ENCODE measurements at places on chromosomes 7 and 10.

DNA sequence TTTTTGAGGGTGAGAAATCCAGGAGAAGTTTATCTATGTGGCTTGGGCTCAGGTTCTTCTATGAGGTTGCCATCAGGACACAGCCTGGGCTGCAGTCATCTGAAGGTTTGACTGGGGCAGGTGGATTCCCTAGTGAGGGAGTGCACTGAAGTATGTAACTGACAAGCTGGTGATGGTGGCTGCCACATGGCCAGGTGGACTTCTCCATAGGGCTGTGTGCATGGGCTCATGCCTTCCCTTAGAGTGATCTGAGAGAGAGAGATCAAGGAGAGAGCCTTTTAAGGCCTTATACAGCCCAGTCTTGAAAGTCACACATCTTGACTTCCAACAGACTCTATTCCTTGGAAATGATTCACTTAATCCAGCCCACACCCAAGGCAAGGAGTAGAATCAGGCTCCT lies 266.6 kb upstream of the PITRM1 start:
- peaks cover 9% of the 10 kb centered on the region for H3K27me3 ChIP-seq
- H3K4me1 ChIP-seq, result peaks cover 8% of the 10 kb centered on the region
- DNase-seq, result no peak
- H3K4me3 ChIP-seq, result no peak overlapping the region
- no peak overlapping the region for H3K27ac ChIP-seq

- DNase-seq, result no peak
- H3K4me1 ChIP-seq, result peaks cover 9% of the 10 kb centered on the region
- no peak overlapping the region for H3K4me3 ChIP-seq
- peaks cover 13% of the 10 kb centered on the region for H3K27me3 ChIP-seq
- no peak overlapping the region for H3K27ac ChIP-seq
Measured at GRCh38 chr10:116490028-116490662, 55.6 kb upstream of the PNLIP start.

DNA sequence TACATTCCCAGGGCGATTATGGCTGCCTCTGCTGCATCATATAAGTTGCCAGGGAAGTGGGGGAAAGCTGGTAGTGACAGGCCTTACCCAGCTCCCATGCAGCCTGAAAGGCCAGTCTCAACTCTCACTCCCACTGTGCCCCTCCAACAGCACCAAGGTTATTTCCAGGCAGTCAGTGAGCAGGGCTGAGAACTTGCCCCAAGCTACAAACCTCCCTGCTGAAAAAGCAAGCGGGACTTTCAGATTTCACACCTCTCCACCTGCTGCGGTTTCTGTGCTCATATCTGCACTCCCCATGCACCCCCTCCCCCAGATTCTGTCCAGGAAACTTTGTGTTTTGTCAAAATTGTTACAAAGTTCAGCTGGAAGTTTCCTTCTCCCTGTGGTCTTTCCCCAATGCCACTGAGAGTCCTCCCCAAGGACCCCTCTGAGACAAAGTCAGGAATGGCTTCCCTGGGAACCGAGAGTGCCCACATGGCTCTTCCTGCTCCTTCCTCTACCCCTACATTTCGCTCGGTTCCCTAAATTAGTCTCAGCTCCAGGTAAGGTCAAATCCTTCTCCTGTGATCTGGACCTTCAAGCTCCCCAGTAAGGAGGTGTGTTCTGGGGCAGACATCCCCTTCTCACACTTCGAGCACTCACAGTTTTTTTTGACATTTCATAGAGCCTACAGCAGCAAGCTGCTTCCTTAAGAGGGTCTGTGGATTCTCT lies 25.3 kb upstream of the WNT2 start:
- H3K4me3 ChIP-seq, result no peak overlapping the region
- DNase-seq, result no peak
- H3K36me3 ChIP-seq, result peaks cover 15% of the 10 kb centered on the region
- H3K27ac ChIP-seq, result no peak overlapping the region
- H3K4me1 ChIP-seq, result peaks cover 39% of the 10 kb centered on the region

- H3K27ac ChIP-seq, result no peak overlapping the region
- no peak for DNase-seq
- H3K4me1 ChIP-seq, result no peaks in the 10 kb centered on the region
- no peaks in the 10 kb centered on the region for H3K27me3 ChIP-seq
- H3K4me3 ChIP-seq, result no peak overlapping the region
Measured at GRCh38 chr7:108484137-108484536, 27.9 kb upstream of the NRCAM start.

GRCh38 chr10:100339236-100339635 lies 7.8 kb upstream of the SCD start:
- no peaks in the 10 kb centered on the region for H3K27me3 ChIP-seq
- no peak overlapping the region for H3K4me3 ChIP-seq
- no peak for DNase-seq
- H3K36me3 ChIP-seq, result no peaks in the 10 kb centered on the region

DNA sequence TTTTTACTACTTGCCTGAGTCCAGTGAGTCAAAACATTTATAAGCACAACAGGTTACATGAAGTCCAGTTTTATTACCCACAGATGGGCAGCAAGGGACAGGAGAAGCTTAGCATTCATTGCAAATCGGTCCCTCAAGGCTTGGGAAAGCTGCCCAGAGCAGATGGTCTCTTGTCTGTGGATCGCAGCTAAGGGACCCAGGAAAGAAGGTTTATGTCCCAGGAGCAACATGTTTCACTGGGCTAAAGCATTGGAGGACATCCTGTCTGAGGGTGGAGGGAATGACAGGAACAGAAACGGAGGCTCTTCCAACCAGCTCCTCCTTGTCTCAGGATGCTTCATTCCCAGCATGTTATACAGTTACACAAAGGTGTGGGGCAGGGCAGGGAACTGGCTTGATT lies 39.3 kb downstream of the TRIM24 start:
- no peak overlapping the region for H3K4me3 ChIP-seq
- H3K36me3 ChIP-seq, result peaks cover 72% of the 10 kb centered on the region
- no peaks in the 10 kb centered on the region for H3K4me1 ChIP-seq
- no peaks in the 10 kb centered on the region for H3K27me3 ChIP-seq

DNA sequence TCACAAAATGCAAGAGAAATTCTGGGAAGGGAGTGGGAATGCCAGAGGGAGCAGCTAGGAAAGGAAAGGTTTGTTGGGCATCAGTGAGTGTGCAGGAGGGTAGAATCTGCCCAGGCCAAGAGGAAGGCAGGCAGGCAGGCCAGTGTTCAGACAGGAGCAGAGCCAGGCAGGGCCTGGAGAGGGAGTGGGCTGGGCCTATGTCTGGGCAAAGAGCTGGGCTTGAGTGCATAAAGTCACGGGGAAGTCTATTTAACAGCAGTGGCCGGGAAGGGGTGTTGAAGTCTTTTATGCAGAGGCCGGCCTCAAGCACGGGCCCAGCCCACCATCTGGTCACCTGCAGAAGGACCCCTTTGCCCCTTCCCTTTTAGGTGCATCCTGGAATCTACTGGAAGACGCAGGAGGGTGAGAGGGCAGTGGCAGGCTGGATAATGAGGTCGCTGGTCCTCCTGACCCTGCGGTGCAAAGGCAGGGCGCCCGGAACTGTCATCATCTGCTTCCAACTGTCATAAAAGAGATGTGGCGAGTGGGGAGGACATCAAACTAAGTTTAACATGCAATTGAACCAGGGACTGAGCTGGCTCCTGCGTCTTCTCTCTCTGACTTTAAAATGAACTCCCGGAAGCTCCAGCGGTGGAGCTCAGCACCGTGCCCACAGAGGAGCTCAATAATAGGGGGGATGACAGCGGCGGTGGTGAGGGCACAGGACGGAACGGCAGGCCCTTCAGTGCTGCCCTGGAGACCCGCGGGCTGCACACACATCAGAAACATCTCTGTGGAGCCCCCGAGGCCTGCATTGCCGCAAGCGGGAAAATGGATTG lies 29.5 kb downstream of the CARD11 start:
- peak overlapping the region; percentile 76 for H3K27ac ChIP-seq
- no peaks in the 10 kb centered on the region for H3K36me3 ChIP-seq
- H3K27me3 ChIP-seq, result peaks cover 4% of the 10 kb centered on the region
- H3K4me1 ChIP-seq, result peaks cover 13% of the 10 kb centered on the region

GRCh38 chr10:124221356-124222317 lies 128.2 kb upstream of the CHST15 start:
- peaks cover 58% of the 10 kb centered on the region for H3K4me1 ChIP-seq
- DNase-seq, result no peak
- H3K27me3 ChIP-seq, result peaks cover 6% of the 10 kb centered on the region
- peak overlapping the region; percentile 61 for H3K27ac ChIP-seq

DNA sequence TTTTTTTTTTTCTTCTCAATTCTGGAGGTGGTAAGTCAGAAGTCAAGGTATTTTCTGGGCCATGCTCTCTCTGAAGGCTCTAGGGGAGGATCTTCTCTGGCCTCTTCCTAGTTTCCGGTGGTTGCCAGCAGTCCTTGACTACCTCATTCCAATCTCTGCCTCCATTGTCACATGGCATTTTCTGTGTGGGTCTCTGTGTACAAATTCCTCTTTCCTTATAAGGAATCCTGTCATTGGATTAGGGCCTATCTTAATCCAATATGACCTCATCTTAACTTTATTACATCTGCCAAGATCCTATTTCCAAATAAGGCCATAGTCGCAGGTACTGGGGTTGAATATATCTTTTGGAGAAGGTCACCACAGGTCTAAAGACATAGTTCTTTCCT lies 129.3 kb upstream of the PRR15 start:
- no peaks in the 10 kb centered on the region for H3K4me1 ChIP-seq
- DNase-seq, result no peak
- peaks cover 7% of the 10 kb centered on the region for H3K27me3 ChIP-seq
- H3K27ac ChIP-seq, result no peak overlapping the region

DNA sequence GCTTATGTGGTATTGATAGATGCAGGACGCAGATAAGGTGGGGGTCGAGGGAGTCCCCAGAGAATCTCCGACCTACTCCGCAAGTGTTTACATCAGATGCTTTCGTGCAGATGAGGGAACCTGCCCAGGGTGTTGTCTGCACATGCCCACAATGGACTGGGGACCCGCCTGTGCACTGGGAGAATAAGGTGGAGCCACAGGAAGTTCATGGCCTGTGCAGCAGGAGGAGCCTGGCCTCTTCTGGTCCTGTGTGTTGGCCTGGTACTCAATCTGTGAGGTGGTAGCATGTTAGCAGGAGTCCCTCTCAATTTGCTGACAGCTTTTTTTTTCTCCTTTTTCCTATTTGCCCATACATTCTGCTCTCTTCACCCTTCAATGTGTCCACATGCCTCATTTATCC lies 54.1 kb upstream of the AKR1C1 start:
- H3K27ac ChIP-seq, result no peak overlapping the region
- DNase-seq, result no peak
- no peak overlapping the region for H3K4me3 ChIP-seq
- peaks cover 29% of the 10 kb centered on the region for H3K36me3 ChIP-seq

DNA sequence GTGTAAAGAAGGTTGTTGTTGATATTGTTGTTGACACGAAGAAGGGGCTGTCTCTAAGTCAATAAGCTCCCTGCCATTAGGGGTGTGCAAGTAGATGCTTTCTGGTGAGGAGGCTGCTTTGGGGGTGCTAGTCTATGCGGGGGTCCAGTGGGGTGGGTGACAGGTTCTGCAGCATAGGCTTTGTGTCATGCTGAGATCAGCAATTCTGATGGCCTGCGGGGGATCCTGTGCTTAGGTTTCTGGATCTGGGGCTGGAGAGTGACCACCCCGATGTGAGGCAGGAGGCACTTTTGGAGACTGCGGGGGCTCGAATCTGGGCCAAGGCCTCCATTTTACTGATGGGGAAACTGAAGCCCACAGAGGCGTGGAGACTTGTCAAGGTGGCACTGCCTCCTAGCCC lies 5.1 kb downstream of the AQP1 start:
- peaks cover 3% of the 10 kb centered on the region for H3K27me3 ChIP-seq
- H3K4me1 ChIP-seq, result peaks cover 40% of the 10 kb centered on the region
- H3K36me3 ChIP-seq, result no peaks in the 10 kb centered on the region
- peak overlapping the region; percentile 36 for H3K27ac ChIP-seq
- no peak for DNase-seq

Data from nephron progenitor cell (in vitro differentiated cells).